ENCODE measurements at places on chromosomes 4 and X. TPM values are rescaled to one million over a fixed set of nuclear protein-coding genes. Genes with fewer than 3 reads are reported as not detected.
A peak's percentile ranks its signal among the peaks of the same experiment; 100 is the strongest.

DNA sequence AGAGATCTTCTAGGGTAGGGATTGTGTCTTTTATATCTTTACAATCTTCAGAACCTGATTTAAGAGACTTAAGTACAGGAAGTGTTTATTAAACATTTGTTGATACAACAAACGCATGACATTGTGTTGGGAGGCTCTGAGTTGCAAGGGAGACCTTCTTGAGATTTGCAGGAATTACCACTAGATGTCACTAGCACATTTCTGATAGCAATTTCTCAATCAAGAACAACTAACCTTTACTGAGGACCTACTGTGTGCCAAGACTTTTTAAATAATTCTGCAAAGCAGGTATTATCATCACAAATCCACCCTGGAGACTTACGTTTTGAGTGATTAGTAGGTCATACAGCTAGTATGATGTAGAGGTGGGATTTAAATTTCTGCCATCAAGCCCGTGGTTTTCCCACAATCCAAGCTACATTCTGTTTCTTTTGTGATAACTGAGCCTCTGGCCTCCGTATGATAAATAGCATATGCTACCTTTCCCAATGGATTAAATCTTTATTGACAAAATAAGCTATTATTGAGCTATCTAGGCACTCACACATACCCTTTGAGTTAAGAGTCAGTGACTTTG lies 986.0 kb downstream of the CCSER1 start:
- DNase-seq = peak; percentile 19

DNA sequence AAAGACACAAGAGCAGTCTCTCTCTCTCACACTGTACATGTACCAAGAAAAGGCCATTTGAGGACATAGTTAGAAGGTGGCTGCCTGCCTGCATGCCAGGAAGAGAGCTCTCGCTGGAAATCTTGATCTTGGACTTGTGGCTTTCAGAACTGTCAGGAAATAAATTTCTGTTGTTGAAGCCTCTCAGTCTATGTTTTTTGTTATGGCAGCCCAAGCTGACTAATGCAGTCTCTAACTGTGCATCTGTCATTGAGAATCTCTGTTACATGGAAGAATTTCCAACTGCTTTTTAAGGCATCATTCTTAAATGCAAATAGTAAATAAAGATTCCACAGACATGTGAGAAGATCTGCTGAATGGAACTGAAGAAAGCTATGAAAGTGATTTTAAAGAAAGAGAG lies 198.3 kb downstream of the PCDH10 start:
- no peak for DNase-seq

GRCh38 chrX:22912616-22913015 lies 87.1 kb upstream of the DDX53 start:
- no peak for DNase-seq

The PRDM5 gene
- 0.73 TPM for total RNA-seq

The TGIF2LX gene
- not detected for total RNA-seq

The ANK2 gene
- total RNA-seq = 11.6 TPM

DNA sequence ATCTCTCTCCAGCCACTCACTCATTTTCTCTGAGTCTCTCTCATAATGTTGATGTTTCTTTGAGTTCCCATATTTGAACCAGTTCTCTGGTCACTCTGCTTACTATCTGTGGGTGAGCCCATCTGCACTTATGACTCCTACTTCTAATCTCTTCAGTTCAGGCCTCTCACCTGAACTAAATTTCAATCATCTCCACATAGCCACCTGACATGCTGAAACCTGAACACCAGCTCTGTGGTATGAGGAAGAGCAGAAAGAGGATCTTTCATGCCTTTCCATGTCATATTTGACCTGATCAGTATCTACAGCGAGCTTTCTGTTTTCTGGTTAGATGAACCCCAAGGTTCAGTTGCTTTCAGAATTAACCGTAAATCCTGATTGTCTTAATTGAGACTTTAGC lies 122.2 kb upstream of the ESX1 start:
- DNase-seq = no peak

DNA sequence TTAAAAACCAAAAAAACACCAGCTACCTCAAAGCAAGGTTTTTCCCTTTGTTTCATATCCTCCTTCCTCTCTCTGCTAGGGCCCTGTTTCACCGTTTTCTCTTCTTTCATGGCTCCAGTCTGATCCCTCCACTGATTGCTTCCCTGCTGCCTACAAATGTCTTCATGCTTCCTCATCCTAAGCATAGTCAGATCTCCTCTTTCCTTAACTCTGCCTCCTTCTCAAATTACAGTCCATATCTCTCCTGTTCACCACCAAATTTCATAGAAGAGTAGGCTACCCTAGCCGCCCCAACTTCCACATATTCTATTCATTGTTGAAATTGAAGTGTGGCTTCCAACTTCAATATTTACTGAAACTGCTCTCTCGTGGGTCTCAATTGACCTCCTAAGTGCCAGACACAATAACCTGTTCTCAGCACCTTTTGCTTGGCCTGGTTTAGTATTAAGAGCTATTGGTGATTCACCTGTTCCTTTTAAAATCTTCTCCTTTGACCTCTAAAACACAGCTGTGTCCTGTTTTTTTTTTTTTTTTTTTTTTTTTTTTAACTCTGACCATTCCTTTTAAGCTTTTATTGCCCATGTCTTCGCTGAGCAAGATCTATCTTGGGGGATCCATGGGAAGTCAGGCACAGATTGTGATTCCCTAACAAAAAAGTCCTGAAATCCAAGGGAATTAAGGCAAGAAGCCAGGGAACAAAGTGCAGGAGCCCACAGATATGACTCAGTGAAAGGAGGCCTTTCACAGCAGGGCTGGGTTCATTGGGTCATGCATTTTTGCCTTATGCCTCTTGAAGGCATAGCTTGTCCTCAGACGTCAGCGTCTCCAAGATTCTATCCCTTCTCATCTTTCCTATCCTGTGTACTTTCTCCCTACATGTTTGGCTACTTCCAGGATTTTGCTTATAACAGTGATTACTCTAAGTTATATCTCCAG lies 85.4 kb downstream of the RPS3A start:
- DNase-seq = peak; percentile 45

The BEX1 gene
- 112 TPM for total RNA-seq

Measured in HT1080 (cell line).